Esophagus squamous epithelium (tissue), 5 donors: ENCODE measurements at places on chromosomes 2 and 18.

DNA sequence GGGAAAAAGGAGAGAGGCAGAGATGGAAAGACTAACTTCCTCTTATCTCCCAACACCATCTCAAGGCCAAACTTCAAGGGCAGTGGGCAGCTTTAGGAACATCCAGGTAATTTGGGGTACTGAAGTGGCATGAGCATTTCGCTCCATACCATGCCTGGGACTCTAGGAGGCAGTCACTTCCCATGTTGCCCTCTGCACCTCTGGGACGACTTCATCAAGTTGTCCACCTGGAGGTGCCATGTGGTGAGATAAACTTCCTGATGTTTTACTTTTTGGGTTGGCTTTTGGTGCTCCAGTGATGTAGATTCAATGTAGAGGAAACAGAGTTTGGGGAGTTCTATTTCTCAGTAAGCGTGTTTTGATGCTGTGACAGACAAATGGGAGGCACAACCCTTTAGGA lies 56.3 kb upstream of the UPP2 start:
- DNase-seq: no peak

DNA sequence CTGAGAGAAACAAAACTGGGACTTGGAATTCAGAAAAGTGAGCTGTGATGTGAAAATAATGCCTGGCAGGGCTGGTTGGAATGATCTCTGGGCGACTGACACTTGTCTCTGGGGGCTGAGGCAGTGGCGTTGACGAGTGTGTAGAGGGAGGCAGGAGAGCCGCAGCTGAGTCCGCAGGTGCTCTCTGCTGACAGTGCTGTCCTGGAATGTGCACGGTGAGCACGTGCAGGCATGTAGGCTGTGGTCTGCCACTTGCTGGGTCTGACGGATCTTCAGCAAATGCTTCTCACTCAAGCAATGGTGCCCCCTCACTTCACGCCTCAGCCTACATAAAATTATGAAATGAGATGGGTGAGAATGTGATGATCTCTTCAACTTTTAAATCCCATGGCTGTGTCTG lies 38.5 kb upstream of the ATP9B start:
- no peak for DNase-seq

GRCh38 chr2:54773838-54774237 lies 50.4 kb downstream of the EML6 start:
- no peak for DNase-seq

- no peak for DNase-seq
These were observed 322.3 kb upstream of the VWC2L start for GRCh38 chr2:214088536-214088935.

GRCh38 chr2:171991027-171991426 lies 8.7 kb upstream of the METAP1D start:
- no peak for DNase-seq

GRCh38 chr2:70133127-70133452 lies 45.8 kb downstream of the PCBP1 start:
- DNase-seq: no peak

DNA sequence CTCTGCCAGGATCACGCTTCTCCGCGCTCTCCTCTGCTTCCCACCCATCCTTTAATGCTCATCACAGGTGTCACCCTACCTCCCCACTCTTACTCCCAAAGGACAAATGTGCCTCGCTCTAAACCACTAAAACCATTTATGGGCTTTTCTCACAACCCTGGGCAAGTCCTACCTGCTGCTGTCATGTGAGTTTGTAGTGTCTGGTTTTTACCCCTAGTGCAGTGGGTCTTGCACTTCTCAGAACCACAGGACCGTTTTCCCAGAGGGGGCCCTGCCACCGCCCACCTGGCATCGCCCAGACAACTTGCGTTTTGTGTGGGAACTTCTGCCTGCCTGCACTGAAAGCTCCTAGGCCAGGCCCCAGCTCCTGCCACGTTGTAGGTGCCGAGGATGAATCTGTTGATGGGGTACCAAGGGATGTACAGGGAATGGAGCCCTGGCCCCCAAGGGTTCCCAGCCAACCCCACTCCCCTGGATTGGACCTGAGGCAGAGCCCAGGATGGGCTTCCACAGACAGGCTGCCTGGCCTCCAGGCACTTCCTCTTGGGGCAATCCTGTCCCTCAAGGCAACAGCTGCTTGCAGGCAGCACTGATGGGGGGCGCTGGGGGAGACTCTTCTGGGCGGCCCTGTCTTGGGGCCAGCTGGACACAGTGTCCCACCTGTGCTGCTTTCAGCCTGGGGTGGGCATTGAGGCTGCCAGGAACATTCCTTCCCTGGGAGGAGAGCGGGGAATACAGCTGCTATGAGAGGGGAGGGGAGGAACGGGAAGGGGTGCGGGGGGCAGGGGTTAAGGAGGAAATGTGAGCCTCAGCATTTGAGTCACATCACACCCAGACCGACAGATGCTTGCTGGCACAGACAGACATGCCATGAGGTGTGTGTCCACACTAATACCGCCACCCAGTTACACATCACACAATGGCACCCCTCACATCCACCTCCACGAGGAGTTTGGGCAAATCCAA lies 176.3 kb downstream of the ZFP36L2 start:
- DNase-seq: no peak
